ENCODE measurements at places on chromosomes 16 and 17.

DNA sequence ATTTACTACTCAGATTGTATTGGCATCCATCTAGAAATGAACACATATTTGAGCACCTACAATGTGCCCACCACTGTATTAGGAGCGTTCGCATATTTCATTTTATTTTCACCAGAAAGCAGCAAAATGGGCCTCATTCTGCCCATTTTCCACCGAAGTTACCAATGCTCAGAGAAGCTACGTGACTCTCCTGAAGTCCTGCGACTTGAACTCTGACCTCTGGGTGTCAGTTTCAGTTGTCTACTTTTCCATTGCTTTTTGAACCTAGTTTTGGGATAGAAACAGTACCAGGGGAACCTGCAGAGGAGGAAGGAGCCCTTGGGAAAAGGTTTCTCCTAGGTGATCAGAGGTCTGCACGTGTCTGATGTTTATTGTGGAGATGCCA lies 139.1 kb upstream of the SDK2 start:
- no peak for DNase-seq

DNA sequence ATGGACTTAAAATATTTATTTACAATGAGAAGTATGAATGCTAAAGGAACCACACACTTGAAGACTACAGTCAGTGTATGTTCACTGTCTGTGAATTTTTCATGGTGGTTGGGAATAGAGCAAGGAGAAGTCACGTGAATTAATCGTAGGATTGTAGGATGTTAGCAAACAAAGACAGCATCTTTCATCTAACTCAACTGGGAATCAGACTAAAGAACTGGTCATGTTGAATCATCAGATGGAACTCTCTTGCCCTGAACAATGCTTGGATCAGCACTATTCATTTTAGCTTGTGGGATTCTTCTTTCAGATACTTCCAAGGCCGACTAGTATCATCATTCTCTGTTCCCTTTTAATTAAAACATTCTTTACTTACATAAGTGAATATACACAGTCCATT lies 18.1 kb downstream of the KCNJ2 start:
- peak; percentile 58 for DNase-seq

DNA sequence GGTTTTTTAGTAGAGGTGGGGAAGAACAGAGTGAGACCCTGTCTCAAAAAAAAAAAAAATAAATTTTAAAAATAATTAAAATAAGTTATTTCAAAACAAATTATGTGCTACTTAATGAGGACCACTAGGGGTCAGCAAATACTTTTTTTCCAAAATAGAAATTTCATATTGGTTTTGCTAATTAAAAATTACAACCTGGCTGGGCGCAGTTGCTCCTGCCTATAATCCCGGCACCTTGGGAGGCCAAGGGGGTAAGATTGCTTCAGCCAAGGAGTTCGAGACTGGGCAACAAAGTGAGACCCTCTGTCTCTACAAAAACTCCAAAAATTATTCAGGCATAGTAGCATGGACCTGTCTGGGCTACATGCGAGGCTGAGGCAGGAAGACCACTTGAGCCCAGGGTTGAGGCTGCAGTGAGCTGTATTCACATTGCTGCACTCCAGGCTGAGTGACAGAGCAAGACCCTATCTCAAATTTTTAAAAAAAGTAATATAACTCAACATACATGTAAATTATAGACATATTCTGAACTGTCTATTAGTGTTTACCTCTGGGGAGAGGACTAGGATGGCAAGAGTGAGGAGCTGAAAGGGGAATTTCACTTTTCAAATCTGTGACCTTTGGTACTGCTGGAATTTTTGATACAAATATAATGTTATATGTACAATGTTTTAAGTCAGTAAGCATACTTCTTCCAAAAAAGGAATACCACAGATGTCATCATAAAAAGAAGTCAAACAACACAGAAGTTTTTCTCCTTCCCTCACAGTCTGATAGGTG lies 8.1 kb downstream of the MEIOB start:
- DNase-seq, result peak; percentile 23

- DNase-seq, result no peak
These were observed 694 bp upstream of the MLST8 start for GRCh38 chr16:2204416-2205103.

GRCh38 chr17:16922386-16923096 lies 49.4 kb downstream of the TNFRSF13B start:
- DNase-seq, result peak; percentile 18

- no peak for DNase-seq
These were observed 34.5 kb upstream of the TMC5 start for GRCh38 chr16:19382887-19383816.

GRCh38 chr16:85491798-85492294 lies 121.3 kb upstream of the GSE1 start:
- peak; percentile 14 for DNase-seq

GRCh38 chr17:75124041-75124818 lies 7.3 kb downstream of the NT5C start:
- peak; percentile 67 for DNase-seq

GRCh38 chr17:47789611-47790561 lies 31.7 kb downstream of the OSBPL7 start:
- DNase-seq, result peak; percentile 60

GRCh38 chr17:75386430-75386829 lies 19.0 kb downstream of the GRB2 start:
- DNase-seq, result no peak

GRCh38 chr16:50667497-50668367 lies 13.4 kb downstream of the SNX20 start:
- DNase-seq, result no peak

GRCh38 chr16:57112403-57113041 lies 20.1 kb downstream of the CPNE2 start:
- DNase-seq, result no peak

GRCh38 chr17:14902297-14902696 lies 362.8 kb downstream of the PMP22 start:
- no peak for DNase-seq

GRCh38 chr16:2507052-2507659 lies 6.6 kb upstream of the ATP6V0C start:
- no peak for DNase-seq

DNA sequence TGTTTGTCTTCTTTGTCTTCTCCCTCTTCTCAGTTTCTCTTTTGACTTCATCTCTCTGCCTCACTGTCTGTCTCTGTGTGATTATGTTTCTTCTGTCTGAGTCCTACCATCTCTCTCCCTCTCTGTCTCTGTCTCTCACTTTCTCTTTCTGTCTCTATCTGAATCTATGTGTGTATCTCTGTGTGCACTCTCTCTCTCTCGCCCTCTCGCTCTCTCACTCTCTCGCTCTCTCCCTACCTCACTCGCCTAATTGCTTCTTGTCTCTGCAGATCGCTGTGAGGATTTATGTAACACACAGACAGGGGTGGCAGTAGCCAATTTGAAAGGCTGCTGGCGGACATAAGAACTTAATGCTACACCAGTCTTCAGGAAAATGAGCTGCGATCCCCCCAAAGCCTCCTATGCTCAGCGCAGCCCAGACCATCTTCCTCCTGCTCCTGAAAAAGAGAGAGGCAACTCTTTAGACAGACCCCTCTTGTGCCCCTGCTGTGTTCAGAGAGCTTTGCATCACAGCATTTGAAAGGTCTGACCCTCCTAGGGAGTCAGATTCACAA lies 140.9 kb downstream of the CCT6B start:
- no peak for DNase-seq

DNA sequence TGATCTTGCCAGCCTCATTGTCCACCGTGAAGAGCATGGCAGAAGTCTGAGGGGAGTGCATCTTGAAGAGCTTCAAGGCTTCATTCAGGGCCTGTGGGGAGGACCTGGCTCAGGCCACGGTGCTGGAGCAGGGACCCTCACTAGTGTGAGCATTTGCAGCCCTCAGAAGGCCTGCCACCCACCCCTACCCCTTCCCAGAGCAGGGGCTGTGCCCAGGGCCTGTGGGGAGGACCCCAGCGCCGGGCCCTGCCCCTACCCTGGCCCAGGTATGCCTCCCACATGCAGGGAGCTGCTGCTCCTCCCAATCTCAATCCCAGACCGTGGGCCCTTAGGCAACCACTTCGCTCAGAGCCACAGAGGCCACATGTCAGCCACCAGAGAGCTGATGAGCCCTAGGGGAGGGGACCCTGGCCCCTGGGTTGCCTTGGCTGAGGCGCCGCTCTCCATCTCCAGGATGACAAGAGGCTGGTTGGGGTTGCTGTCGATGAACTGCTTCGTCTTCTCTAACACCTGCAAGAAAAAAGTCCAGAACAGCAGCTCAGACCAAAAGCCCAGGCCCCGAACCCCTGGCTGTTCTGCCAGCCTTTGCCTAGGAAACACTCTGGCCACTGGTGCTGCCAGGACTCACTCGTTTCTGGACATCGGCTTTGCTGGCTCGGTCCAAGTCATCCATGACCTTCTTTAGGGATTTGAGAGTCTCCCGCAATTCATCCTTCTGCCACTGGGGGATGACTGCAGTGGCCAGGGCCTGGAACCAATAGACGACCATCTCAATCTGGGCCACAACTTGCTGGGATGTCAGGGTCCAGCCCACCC lies 1.8 kb upstream of the EXOSC6 start:
- DNase-seq, result peak; percentile 53

DNA sequence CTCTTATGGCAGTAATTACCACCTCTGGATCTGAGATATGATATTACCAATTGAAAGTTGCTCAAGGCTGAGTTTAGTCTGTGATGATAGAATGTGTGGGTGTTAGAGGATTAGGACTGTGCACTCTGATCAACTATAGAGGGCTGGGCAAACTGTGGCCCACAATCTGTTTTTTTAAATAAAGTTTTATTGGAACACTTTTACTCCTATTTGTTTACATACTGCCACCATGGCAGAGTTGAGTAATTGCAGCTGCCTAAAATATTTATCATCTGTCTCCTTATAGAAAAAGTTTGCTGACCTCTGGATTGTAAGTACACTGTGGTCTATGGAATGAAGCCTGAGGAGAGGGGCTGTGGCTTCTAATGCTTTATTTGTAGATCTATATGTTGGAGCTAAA lies 71.5 kb upstream of the N4BP1 start:
- no peak for DNase-seq

GRCh38 chr17:75619506-75620431 lies 13.5 kb upstream of the SMIM5 start:
- peak; percentile 38 for DNase-seq

DNA sequence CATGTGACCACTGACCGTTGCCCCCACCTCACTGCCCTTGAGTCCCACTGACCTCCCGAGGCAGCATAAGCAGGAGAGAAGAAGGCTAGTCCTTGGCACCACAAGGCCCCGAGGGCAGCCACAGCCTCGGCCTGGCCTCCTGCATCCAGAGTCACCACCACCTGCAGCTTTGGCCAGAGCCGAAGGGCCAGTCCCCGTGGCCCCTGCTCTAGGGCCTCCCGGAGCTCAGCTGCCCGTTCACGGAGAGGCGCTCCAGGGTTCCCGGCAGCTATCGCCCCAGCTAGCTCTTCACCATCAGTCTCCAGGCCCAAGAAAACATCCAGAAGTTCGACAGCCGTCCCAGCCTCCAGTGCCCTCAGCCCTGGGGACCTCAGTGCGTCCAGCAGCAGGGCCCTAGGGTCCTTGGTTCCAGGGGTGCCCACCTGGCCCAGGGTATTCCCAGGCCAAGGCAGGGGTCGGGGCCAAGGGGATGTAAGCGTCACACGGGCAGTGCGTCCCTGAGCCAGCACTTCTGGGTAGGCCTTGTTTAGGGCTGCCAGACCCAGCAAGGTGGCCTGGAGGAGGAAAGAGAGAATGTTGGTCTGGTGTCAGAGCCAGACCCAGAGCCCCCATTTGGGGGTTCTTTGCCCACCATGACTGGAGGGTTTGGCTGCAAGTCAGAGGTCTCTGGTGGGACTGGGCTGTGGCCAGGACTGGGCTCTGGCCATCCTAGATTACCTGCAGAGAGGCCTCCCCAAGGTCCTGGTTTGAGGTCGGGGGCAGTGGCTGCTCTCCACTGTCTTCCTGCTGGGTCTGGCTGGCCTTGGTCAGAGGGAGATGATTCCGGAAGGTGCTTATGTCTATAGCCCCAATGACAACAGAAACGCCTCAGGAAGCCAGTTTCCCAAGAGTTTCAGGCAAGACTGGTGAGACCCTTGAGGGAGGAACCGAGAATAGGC lies 1.8 kb downstream of the GHDC start:
- DNase-seq, result no peak

DNA sequence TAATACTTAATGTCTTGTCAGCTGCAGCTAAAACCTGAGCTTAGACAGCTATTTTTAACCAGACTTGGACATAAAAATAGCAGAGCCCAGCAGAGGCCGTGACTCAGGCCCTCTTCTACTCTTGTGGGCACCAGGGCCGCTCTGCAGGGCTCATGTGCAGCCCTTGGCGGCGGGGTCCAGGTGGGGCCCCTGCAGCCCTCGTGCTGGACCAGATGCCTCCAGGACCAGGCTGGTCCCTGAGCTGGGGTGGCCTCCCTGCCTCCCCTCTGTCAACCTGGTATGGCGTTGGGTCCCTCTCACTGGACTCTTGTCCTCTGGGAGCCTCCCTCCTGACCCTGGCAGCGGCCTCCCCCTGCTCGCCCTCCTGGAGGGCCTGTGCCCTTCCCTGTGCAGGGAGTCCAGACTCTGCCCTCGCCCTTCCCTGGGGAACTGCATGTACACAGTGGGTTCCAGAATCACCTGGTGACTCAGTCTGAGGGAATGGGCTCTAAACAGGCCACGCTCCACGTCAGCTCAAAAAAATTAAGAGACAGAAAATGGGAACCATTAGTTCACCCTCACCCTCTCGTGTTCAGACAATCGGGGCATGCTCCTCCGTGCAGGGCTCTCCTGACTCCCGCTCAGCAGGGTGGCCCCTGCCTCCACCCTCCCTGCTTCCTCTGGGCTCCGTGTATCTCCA lies 9.7 kb downstream of the CDK5R1 start:
- DNase-seq, result peak; percentile 67

GRCh38 chr17:37725021-37725595 lies 19.8 kb downstream of the HNF1B start:
- DNase-seq, result no peak

DNA sequence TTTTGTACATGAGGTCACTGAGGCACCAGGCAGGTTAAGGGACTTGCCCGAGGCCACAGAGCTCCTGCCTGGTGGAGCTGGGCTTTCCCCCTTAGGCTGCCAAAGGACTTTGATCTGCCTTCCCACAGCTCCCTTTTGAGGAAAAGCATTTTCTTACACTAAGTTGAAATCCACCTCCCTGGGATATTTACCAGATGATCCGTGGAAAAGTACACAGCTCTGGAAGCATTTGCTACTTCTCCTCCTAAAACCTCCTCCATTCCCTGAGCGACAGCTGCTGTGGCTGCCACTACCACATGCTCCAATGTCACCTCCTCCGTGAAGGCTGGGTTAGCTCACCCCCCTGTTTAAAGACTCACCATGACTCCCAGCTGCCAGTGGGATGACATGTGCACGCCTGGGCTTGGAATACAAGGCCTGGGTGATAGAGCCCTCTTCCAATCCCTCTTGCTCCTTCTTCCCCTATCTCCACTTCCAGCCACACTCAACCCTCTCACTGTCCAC lies 1.2 kb upstream of the MPRIP start:
- no peak for DNase-seq

Measured in iris pigment epithelial cell (primary cell).